ENCODE measurements at places on chromosomes 5 and 9. TPM values are rescaled to one million over a fixed set of nuclear protein-coding genes. Genes with fewer than 3 reads are reported as not detected.

IFNB1 gene
- not detected for total RNA-seq

ADAMTS13 gene
- 14.3 TPM for total RNA-seq

TICAM2 gene
- total RNA-seq = 1.5 TPM

SLCO6A1 gene
- 1.0 TPM for total RNA-seq

AFAP1L1 gene
- total RNA-seq = 1.4 TPM

ANKRD31 gene
- total RNA-seq = 0.36 TPM

PLAC8L1 gene
- total RNA-seq = not detected

WDR36 gene
- 29.2 TPM for total RNA-seq

RANBP17 gene
- 43.9 TPM for total RNA-seq

CCDC192 gene
- total RNA-seq = not detected

C5orf47 gene
- 0.38 TPM for total RNA-seq

CEMIP2 gene
- total RNA-seq = 49.8 TPM

IRGM gene
- total RNA-seq = not detected

RAI14 gene
- total RNA-seq = 25.0 TPM

SPATA31E1 gene
- 0.21 TPM for total RNA-seq

ANKRD34B gene
- total RNA-seq = 0.19 TPM

SH3TC2 gene
- total RNA-seq = 0.52 TPM

TSLP gene
- total RNA-seq = 1.0 TPM

PCDHA1 gene
- 0.60 TPM for total RNA-seq

CMYA5 gene
- total RNA-seq = 0.50 TPM

LCN6 gene
- not detected for total RNA-seq

C5orf46 gene
- total RNA-seq = not detected

GPRIN1 gene
- total RNA-seq = 1.3 TPM

CDC20B gene
- 2.2 TPM for total RNA-seq
